ENCODE measurements at places on chromosomes 5 and 9.

DNA sequence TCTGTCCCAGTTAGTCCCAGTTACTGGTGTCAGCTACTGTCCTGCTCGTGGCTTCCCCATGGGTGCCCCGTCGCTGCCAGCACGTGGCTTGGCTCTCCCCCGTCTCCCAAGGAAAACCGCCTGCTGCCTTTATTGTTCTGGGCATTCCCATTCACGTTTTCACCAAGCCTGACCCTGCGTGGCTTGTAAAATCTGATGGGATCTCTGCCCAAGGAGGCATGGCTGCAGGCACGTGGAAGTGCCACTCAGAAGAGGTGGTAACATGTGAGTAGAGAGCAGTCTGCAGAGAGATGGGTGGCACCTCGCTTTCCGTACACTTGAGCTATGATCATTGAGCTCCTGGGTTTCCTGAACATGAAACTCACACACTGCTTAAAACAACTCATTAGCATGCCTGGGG lies 429.2 kb upstream of the KLF4 start:
- no peak for DNase-seq

DNA sequence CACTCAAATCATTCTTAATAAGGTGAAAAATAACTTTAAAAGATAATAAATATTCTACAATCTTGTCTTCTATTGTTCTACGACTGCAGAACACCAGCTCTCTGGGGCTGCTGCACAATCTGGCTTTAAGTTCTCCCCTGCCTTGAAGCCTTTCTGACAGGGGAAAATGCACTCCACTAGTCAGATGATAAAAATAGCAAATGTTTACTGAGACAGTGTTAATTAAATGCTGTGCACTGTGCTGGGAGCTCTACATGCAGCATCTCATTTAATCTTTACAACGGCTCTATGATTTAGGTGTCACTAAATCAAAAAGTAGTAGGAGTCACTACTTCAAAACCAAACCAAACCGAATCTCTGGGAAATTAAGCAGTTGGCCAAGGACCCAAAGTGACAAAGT lies 132.7 kb downstream of the SLIT3 start:
- DNase-seq = no peak

GRCh38 chr5:139684881-139685749 lies 37.0 kb downstream of the CXXC5 start:
- no peak for DNase-seq

GRCh38 chr5:136006761-136007251 lies 22.0 kb upstream of the TGFBI start:
- no peak for DNase-seq

- no peak for DNase-seq
These were observed 5.5 kb downstream of the GGTA1 start for GRCh38 chr9:121494192-121494591.

DNA sequence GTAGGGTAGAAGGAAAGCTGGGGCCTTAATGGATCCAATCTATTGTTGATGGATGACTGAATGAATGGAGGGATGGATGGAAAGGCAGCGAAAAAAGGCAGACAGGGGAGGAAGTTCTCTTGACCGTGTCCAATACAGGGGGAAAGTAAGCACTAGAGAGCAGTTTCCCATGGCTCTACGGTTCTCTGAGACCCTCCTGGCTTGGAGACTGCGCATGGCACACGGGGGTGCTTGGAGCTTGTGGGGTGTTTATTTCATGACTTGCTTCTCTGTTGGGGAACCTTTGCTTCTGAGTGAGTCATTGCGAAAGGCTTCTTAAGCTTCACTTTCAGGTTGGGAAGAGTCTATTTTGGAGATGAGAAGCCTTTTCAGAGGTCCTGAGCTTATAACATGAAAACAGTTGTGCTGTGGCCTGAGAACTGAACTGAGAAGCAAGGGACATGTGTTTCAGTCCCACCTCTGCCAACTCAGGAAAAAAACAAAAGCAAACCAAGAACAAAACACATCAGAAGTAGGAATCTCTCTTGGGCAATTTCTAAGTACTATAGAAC lies 12.8 kb upstream of the TEX48 start:
- no peak for DNase-seq

DNA sequence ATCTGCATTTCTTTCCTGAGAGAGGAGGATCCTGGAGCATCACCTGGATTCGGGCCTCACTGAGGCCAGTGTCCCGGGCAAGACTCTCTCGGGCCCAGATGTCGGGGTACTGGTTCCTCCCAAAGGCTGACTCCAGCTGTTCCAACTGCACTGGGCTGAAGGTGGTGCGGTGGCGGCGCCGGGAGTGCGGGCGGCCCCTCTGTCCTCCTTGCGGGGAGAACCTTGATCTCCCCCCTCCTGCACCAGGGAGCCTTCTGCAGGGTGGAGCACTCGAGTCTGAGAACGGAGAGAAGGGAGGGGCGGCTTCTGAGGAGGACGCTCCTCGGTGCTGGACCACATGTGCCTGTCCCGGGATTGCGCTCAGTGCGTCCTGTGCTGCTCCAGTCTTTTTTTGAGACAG lies 2.0 kb downstream of the PROP1 start:
- no peak for DNase-seq

Data from activated naive CD4-positive, alpha-beta T cell (primary cell).